ENCODE measurements at places on chromosomes 1 and 21.

- no peak for DNase-seq
Observed at GRCh38 chr1:216111842-216112241, 311.4 kb downstream of the USH2A start.

DNA sequence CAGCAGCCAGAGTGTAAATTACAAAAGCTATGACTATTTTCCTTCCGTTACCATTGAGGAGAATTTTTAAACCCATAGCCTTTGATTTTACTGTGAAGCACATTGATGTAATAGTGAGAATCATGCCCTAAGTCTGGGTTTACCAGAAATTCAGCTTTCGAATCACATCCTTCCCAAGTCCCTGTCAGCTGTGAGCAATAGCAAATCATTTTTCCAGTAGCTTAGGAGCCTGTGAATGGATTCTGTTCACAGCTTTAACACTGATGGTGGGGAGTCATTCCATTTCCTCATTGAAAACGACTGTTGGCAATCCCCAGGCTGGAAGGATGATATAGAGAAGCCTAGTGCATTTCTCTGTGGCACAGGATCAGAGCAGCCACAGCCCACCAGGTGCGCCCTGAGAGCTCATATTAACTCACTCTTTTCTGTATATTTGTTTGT is 82.2 kb upstream of the C1orf105 start:
- DNase-seq, result no peak

GRCh38 chr1:29531596-29531995 is 295.3 kb downstream of the PTPRU start:
- no peak for DNase-seq

GRCh38 chr1:54517496-54517895 is 30.5 kb upstream of the ACOT11 start:
- no peak for DNase-seq

DNA sequence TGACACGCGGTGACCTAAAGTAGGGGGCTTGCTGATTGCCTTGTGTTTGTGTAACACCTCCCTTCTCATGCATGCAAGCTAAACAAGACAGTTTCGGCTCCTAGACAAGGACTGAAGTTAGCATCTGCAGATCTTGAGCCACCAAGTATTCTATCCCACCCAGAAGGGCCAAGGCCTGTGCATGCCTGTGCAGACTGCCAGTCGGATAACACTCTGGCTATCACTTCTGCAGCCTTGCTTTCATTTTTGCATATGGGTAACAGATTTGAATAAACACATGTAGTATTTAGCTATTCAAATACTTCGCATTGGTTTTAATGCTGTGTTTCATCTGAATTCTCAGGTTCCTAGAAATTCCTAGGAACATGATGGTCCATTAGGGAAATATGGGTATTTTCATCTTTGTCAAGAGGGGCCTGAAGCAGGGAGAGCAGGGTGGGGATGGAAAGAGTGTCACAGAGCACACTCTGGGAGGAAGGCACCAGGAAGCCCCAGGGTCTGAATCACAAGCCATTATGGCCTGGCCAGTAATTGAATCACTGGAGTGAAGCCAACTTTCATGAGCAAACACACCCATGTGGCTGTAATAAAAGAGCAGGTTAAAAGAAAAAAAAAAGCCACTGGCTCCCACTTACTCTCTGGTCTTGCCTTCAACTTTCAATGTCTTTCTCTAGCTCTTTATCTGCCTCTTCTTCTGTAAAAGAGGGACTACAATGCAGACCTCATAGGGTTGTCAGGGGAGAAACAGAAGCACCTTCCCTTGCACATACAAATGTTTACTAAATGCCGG is 28.3 kb downstream of the GADD45A start:
- no peak for DNase-seq

GRCh38 chr1:19088717-19089442 is 121.2 kb downstream of the UBR4 start:
- DNase-seq, result no peak

- DNase-seq, result no peak
Observed at GRCh38 chr1:246987083-246987690, 20.7 kb downstream of the ZNF695 start.

- no peak for DNase-seq
Observed at GRCh38 chr1:115690972-115691371, 49.2 kb downstream of the VANGL1 start.

DNA sequence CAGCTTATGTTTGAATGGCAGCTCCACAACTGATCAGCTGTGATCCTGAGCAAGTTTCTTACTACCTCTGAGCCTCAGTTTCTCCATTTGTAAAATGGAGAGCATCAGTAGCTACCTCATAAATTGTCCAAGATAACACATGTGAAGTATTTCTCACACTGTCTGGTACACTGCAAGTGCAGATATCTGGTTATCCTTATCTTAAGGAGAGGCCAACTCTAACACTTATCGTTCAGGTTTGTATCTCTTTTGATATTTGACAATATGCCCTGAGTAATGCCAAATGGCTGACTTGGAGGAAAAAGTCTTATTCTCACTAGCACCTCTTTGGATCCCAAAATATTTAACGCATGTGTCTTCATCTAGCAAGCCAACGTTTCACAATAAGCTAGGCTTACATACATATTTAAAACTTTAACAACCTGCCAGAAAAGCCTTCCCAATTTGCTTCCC is 2.7 kb downstream of the CSRP1 start:
- no peak for DNase-seq

DNA sequence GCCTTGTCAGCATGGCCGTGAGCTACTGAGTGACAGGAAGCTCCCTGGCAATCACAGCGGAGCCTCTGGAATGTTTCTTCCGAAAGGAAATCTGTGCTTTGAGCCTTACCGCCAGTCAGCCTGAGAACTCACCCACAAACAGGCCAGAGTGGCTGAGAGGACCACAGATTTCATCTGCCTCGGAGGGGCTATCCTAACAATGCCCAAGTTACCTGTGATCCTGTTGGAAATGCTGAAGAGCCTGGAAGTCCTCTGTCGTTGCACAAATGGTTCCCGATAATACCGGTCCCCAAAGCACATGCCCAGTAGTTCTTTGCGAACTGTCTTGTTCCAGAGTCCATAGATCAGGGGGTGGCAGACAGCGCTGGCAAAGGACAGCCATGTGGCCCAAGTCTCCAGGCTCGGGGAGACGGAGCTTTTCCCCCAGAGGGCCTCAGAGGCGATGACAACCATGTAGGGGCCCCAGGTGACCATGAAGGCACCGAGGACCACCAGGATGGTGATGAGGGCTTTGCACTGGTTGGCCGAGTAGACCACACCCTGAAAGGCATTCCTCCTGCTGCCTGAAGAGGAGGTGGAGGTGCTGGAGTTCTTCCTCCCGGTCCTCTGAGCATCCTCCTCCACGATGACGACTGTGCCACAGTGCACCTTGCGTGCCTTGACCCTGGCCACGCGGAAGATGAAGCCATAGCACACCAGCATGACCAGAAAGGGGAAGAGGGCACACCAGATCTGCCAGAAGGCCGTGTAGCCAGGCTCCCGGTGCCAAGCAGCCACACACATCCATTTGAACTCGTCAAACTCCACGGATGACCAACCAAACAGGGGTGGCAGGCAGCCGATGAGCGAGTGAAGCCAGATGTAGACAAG is 40.2 kb downstream of the GPR161 start:
- no peak for DNase-seq

DNA sequence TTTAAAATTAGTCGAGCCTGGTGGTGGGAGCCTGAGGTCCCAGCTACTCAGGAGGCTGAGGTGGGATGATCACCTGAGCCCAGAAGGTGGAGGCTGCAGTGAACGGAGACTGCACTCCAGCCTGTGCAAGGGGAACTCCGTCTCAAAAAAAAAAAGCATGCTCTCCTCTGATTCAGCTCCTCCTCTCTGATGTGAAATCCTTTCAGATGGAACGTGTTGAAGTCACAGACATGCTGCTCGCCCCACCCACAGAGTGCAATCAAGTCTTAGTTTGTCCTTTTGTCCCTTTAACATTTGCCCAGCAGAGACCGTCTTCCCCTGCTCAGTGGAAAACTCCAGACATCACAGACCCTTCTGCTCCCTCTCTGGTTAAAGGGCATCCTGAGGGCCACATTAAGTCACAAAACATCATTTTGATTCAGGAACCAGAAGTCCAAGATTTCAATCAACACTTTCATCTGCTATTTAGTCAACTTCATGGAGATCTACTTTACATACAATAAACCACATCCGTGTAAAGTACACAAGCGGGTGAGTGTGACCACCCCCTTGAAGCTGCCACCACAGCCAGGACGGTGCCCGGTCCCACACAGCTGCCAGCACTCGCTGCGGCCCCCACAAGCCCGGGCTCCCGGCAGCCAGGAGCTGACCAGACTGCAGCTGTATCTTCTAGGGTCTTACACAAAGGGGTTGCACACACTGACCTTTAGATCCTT is 18.9 kb upstream of the RNF223 start:
- no peak for DNase-seq

DNA sequence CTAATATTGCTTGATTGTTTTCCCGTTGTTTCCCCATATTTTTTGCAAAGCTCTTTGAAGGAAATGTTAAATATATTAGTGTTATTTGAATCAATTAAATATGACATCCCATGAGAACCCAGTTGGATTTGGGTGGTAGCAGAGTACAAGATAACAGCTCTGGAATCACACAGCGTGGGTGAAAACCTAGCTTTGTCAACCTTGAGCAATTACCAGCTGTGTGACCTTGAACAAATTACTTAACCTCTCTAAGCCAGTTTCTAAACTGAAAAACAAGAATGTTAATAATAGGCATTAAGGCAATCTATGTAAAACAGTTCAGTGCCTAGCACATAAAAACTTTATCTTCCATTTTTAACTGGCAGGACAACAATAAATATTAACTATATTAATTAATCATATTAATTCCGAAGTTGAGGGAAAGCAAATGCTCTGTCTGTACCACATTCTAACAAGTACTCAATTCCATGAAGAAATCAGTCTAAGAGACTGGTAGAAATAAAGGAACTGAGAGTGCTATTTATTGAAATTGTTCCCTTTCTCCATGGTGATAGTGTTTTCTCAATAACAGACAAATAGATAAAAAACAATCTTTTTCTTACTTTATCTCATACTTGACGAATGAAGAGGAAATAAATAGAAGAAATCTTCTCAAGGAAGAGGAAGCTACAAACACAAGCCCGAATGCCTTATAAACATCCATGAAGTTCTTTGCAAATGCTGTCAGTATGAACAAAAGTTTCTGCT is 27.0 kb downstream of the DNASE2B start:
- DNase-seq, result no peak

DNA sequence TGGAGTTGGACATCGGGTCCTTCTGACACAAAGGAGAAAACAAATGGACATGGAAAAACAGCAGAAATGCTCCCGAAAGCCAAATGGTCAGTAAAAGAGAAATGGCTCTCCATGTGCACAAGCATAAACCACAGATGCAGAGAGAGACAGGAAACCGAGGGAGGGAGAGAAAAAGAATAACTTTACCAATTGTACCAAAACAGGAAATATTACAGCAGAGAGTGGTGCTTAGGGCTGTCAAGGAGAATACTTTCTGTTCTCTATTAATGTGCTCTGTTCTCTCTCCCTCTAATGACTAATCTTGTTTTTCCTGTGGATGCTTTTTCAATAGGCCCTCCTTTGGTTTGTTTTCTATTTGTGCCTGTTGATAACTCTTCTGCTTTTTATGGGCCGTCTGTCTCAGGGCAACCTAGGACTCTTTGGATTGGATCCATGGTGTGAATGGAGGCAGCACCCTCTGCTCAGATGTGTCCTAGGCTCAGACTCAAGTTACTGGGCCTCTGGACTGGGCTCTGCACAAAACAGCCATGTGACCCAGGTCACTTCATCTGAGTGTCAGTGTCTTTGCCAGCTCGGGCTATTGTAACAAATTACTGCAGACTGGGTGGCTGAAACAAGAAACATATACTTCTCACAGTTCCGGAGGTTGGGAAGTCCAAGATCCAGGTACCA is 663.0 kb downstream of the NPHP4 start:
- no peak for DNase-seq

DNA sequence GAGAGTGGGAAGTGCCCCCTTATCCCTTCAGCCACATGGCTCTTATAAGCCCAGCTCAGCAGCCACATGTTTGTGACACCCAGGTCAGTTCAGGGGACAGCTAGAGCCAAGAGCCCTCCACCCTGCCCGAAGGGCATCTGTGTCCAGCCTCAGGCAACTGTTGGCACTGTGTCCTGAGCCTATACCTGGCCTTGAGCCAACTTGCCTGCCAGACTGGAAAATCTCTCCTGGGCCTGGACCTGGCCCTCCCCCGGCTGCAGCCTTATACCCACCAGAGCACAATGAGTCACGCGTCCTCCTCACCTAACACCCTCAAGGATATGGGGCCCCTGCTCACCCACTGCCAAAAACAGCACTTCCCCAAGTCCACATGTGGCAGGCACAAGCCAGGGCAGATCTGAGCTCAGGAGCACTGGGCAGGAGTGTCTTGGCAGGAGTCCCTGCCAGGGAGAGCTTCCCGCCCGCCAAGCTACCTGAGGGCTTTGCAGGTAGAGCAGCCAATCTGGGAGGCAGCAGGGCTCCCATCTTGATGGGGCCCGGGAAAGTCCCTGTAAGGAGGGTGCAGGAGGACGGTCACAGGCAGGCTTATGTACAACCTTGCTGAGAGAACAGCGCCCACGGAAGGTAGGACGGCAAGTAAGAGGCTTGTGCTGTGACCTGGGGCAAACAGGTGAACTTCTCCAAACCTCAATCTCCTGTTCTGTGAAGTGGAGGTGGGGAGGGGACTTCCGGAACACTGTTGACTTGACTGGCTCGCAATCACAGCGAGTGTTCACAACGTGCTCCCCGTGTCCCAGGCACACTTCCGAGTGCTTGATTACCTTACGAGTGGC is 19.8 kb upstream of the HSPG2 start:
- DNase-seq, result peak; percentile 15

GRCh38 chr1:58929671-58930325 is 146.0 kb upstream of the JUN start:
- peak; percentile 45 for DNase-seq

- DNase-seq, result no peak
Observed at GRCh38 chr1:92820024-92820423, 11.8 kb upstream of the RPL5 start.

- DNase-seq, result no peak
Observed at GRCh38 chr1:19967808-19968207, 11.6 kb downstream of the PLA2G2A start.

DNA sequence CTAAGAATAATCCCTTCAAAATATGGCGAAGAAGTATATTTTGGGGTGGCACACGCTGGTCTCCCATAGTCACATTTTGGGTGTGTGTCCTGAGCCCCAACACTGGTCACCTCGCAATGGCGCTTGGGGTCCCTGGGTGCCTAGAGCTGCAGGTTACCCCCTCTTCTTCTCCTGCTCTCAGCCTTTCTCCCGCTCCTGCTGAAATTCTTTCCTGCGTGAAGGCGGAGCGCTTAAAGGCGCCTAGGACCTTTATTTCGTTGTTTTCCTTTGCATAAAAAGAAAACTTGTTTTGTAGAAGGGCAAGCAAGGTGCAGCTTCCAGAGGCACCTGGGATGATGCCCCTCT is 339 bp upstream of the PIK3CD start:
- no peak for DNase-seq

DNA sequence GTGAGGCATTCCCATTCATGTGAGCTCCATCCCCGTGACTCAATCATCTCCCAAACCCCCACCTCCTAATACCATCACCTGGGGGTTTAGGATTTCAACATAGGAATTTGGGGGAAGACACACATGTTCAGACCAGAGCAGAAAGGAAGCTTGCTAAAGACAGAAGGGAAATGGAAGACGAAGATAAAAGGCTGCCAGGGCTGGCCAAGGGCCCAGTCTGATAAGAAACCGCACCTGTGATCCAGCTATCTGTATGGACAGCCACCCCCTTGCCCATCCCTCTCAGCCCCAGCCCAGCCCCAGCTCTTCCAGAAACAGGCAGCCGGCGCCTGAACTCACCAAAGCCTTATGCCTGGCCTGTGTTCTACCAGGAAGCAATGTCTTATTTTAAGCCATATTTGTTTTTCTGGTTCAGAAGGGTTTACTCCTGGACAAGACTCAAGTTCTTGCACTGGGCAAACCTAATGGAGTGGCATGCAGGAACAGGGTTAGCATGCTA is 198.4 kb upstream of the VAMP3 start:
- no peak for DNase-seq
